ENCODE measurements at places on chromosomes 4 and X.

DNA sequence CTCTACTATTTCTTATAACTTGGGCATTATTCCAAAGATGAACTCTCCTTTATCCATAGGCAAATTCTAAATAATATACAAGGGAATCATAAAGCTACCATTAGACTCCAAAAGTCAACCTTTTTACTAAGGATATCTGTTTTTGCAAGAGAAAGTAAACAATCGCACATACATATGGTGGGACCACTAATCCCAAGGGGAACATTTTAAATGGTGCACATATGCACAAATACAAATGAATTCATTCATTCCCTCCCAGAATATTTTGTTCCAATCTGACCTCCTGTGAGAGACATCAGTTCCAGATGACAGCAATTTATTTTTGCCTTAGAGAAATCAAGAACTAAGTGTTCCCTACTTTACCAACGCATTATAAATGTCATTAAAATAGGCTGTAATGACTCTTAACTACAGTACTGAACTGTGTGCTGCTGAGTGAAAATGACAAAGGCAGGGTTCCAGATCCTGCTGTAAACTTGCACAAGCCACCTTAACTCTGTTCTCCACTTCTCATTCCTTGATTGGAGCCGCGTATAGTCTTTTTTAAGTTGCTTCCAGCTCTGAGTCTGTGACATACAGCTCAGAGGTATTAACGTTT, 2.0 kb downstream of the DHX15 start:
- no peak for DNase-seq

DNA sequence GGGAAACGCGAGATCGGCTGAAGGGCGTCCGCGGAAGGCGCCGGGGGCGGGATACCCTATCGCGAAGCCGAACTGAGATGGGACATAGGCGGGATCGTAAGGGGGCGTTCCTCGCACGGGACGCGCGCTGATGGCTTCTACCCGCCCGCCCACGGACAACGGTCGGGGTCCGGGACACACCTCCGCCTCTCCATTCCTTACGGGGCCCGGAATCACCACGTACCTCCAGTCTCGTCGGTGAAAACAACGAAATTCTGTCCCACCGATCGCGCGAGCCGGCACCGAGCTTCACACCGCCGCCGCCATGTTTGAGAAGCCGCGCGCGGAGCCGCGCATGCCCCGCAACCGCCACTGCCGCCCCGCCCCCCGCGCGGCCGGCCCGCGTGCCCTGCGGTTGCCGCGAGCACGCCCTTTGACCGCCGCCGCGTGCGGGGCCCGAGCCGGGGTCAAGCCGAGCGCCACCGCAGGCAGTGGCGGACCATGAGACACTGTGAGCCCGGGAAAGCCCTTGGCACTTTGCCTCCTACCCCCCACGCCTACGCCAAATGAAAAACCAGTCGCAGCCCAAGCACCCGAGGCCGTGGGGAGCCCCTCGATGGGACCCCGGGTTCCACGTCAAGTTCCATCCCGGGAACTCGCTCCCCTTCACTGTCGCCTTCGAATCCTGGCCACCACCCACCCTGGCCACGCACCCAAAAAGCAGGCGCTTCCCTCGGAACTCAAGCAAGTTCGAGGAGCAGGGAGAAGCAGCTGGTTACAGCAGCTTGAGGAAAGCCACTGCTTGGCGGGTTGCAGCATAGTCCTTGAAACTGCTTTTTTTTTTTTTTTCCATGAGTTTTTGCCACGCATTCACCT, at the start of gene SCML2:
TSS of gene SCML2 (minus strand) at position 320 of the 855 bp plus-strand sequence. CDS start 20,617 bp downstream, outside the sequence.
- DNase-seq, result peak; percentile 24

GRCh38 chr4:37803348-37803973, 23.0 kb upstream of the PGM2 start:
- DNase-seq, result peak; percentile 52

DNA sequence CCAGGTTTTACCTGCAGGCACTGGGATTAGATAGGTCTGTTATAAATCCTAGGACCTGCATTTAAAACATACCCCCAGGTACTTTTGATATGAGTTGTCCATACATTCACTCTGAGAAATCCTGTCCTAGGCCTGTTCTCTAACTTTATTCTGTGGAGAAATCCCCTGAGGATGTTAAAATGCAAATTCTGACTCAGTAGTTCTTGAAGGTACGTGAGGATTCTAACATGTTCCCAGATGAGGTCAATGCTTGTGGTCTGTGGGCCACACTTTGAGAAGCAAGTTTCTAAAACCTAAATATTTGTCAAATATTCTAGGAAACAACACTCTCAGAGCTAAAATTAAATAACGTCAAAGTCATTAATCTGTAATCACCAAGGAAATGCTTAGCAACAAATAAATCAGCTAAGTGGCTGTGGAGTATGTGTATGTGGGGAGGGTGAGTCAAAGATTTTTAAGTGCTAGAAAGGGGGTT, 101.3 kb upstream of the MAGEB16 start:
- no peak for DNase-seq

DNA sequence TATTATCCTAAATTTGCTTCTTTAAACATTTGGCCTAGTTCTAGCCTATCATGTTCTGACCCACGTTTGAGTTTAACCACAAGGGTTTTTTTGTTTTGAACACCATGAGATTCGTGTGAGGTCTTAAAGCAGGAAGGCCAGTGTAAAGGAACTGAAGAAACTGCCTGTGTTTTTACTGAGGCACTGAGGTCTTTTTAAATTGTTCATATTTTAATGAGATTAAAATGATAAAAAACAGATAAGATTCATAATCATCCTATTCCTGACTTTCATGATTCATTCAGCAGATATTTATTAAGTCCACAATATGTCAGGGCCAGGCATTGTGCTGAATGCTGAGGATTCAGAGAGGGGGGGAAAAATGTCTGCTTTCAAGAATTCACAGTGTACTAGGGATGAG, 3.2 kb downstream of the RPS6KA3 start:
- peak; percentile 69 for DNase-seq

DNA sequence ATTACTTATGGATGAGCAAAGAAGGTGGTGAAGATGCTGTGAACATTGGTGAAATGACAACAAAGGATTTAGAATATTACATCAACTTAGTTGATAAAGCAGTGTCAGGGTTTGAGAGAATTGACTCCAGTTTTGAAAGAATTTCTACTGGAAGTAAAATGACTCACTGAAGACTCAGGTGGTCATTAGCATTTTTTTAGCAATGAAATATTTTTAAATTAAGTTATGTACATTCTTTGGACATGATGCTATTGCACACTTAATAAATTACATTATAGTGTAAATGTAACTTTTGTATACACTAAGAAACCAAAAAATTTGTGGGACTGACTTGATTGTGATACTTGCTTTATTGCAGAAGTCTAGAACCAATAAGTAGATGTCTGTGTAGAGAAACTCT, 56.9 kb downstream of the USO1 start:
- no peak for DNase-seq

GRCh38 chr4:1234309-1234695, 14.6 kb downstream of the CTBP1 start:
- peak; percentile 33 for DNase-seq

DNA sequence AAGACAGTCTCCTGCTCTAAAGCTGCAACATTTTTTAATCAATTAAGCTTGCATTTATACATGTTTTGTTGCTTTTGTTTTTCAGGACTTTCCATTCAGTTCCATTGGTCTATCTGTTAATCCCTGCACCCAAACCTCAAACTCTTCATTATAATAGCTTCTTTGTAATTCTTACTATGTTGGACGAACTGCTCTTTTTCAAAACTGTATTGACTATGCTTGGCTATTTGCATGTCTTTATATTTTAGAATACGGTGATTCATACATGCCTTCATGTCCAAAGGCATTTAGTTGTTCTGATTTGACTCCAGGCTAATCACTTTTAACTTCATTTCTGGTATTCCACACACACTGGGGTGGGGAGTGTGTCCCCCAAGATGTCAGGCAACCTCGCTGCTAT, 14.1 kb downstream of the MAGEC1 start:
- no peak for DNase-seq

- peak; percentile 20 for DNase-seq
These were observed 179.1 kb upstream of the TBC1D9 start for GRCh38 chr4:140935254-140935653.

GRCh38 chr4:184437565-184438265, 36.6 kb downstream of the IRF2 start:
- no peak for DNase-seq

DNA sequence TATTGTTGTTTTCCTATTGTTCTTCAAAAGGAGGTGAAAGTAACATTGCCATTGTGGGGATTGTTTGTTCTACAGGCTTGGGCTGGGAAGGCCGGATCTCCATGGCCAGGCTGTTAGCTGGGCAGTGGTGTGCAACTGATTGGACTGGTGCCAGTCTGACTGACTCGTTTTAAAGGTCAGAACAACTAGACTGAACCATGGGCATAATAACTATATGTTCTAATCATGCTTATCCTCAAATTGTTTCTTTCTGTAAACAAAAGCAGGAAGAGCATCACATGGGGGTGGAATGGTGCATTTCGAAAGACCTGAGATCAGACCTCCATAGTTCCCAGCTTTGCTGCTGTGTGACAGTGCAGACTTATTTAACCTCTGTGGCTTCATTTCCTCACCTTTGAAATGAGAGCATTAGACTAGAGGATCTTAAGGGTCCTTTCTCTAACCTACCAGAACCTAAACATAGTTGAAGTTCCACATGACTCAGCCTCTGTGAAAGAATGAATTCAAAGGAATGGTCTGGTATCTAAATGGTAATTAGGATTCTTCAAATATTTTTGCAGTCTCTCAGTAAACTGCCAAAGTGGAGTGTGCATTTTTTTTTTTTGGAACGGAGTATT, 66.7 kb upstream of the PGRMC2 start:
- peak; percentile 95 for DNase-seq

DNA sequence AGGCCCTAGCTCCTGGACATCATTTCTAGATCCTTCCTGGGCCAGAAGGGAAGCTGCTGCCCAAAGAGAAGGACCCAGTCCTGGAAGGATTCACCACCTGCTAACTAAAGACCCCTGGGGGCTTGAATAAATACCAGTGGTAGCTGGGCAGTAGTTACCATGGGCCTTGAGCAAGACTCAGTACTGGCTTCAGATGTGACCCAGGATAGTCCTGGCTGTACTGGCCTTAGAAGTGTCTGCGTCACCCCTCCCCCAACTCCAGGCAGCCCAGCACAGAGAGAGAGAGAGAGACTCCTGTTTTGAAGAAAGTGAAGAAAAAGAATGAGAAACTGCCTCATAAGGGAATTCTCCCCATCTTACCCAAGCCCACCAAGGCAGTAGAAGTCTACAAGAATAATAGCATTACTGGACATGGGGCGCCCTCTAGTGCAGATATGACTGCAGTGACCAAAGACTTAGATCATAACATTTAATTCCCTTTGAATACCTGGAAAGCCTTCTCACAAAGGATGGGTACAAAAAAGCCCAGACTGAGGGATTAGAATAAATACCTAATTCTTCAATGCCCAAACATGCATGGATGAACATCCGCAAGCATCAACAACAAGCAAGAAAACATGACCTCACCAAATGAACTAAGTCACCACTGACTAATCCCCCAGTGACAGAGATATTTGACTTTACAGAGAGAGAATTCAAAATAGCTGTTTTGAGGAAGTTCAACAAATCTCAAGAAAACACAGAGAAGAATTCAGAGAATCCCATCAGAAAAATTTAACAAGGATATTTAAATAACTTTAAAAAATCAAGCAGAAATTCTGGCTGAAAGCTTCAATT, 171.8 kb downstream of the HNRNPD start:
- peak; percentile 52 for DNase-seq

- DNase-seq, result no peak
These were observed 49.3 kb downstream of the CBR4 start for GRCh38 chr4:168960716-168961115.

GRCh38 chrX:149205937-149206336, 299.2 kb downstream of the IDS start:
- no peak for DNase-seq

DNA sequence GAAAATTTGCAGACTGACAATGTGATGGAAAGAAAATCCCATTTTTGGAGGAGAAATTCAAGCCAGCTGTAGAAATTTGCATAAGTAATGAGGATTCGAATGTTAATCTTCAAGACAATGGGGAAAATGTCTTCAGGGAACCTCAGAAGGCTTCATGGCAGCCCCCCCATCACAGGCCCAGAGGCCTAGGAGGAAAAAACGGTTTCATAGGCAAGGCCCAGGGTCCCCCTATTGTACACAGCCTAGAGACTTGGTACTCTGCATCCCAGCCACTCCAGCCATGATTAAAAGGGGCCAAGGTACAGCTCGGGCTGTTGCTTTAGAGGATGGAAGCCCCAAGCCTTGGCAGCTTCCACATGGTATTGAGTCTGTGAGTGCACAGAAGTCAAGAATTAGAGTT, 303.6 kb upstream of the PCDH7 start:
- DNase-seq, result no peak

- DNase-seq, result no peak
These were observed 764.9 kb downstream of the TECRL start for GRCh38 chr4:63644396-63644795.

DNA sequence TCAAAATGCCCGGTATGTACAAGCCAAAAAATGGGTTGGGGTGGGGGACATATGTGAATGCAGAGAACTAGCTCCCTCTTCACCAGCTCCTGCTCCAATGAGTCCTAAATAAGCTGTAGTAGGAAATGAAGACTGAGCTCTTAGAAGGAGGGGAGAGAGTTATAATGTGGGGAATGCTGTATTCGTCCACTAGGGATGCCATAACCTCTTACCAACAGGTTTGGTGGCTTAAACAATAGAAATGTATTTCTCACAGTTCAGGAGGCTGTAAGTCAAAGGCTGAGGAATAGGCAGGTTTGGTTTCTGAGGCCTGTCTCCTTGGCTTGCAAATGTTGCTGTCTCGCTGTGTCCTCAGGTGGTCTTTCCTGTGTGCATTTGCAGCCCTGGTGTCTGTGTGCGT, 4.4 kb upstream of the INPP4B start:
- no peak for DNase-seq

DNA sequence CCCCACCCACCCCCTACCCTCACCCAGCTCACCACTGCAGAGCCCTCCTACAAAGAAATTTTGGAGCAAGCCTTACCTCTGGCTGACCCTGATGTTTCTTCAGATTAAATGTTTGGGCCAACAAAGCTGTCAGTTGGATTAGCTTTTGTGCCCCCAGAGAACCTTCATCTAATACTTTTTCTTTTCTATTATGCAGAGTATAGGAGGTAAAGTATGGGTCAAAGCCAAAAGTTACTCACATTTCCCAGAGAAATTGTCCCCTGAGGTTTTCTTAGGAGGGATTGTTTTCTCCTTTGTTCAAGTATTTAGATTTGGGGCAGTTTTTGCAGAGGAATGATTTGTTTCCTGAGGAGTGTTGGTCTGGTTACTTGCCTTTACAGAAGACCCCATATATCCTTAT, 69.5 kb downstream of the AASDH start:
- DNase-seq, result no peak

DNA sequence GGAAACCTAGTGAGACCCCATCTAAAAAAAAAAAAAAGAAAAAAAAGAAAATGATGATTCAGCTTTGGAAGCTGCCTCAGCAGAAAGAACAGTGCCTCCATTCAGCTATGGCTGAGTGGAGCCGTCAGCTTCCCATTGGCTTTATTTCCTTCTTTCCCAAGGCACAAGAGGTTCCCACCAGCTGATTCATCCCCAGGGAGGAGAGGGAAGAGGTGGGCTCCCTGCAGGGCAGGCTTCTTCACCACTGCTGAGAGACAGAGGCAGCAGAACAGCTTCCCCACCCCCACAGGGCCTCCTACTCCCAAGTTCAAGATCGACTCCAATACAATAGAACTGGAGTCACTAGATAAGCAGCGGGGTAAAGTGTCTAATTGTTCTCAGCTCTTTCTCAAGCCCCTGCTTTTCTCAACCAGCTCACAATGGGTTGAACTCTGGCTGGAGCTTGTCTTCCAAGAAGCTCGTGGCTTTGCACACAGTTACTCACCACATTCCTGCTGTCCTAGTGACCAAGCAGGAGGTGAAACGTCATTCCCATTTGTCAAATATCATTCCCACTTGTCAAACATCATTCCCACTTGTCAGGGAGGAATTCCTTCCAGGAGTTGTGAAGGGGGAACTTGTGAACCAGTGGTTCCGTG, 47.8 kb downstream of the FHDC1 start:
- peak; percentile 77 for DNase-seq

All from fibroblast of skin of back (primary cell).